Fibroblast of skin of left quadriceps (primary cell): ENCODE measurements at places on chromosomes 16 and 17.

- peak; percentile 6 for DNase-seq
Observed at GRCh38 chr17:79294459-79295071, 219.9 kb downstream of the ENGASE start.

DNA sequence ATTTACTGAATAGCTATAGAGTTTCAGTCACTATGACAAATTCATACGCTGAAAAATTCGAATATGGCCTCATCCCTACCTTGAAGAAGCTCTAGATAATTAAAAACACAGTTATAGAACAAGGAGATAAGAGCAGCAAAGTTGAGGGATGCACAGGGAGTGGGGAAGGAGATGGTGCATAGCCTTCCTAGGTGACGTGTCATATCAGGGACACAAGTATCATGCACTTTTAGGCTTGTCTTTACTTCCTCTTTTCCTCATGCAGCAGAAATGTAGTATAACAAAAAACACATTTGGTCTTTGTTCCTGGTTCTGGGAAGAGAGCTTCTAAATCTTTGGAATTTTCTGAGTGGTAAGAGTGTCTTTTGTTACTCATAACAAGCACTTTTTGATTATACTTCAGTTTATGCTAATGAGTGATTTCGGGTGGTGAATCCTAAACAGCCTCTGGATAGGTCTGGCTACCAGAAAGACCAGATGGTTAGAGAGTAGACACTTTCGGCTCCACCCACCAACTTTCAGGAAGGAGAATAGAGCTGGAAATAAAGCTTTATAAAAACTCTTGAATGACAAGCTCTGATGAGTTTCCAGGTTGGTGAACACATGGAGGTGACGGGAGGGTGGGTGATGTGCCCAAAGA lies 341.4 kb downstream of the UTP18 start:
- DNase-seq, result no peak

- DNase-seq, result no peak
Observed at GRCh38 chr17:27333410-27333980, 39.6 kb downstream of the WSB1 start.

DNA sequence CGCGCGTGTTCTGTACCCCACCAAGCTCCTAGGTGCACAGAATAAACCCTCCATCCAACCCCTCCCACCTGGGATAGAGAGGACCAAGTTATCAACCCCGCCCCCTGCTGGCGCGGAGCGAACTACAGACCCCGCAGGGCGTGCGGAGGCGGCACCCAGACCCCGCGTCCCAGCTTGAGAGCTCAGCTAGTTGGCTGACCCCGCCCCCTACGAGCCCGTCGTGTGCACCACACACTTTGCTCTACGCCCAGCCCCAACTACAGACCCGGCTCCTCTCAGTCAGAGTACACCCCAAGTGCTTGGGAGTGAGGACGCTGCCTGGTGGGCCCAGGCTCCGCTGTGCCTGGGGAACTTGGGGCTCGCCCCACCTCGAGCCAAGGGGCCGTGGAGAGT lies 1.5 kb downstream of the GRIN2A start:
- no peak for DNase-seq

- DNase-seq, result no peak
Observed at GRCh38 chr16:70711211-70712031, 25.6 kb upstream of the MTSS2 start.

GRCh38 chr16:50989047-50989446 lies 162.0 kb downstream of the SALL1 start:
- no peak for DNase-seq

- DNase-seq, result no peak
Observed at GRCh38 chr16:56617212-56618085, 8.1 kb upstream of the MT1E start.

DNA sequence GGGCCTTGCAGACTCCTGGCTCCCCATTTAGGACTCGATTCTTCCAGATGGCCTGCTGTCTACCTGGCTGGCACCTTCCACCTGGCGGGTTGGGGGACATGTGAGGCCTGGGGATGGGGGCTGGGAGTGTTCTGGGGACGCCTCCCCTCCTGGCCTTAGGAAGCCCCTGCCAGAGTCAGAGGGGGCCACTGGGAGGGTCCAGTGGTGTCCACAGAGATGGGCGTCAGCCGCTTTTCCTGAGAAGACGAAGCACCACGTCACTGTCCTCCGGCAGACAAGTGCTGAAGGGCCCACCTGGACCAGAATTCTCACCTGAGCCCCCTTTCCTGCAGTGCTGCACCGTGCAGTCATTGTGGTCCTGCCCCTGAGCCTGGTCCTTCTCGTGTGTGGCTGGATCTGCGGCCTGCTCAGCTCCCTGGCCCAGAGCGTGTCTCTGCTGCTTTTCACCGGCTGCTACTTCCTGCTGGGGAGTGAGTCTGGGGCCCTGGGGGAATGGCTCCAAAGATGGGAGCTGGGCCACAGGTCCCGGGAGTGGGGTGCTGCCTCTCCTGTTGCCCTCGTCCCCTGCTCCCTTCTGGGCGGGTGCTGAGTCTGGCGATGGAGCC lies 2.9 kb downstream of the TMEM235 start:
- DNase-seq, result no peak

- DNase-seq, result no peak
Observed at GRCh38 chr17:2019723-2020122, 5.4 kb downstream of the RTN4RL1 start.

- DNase-seq, result no peak
Observed at GRCh38 chr17:50904518-50905459, 38.6 kb upstream of the TOB1 start.
